ENCODE measurements at places on chromosomes 7 and 10. TPM values are rescaled to one million over a fixed set of nuclear protein-coding genes. Genes with fewer than 3 reads are reported as not detected.

WIPF3 gene
- 12.0 TPM for total RNA-seq

IL2RA gene
- total RNA-seq: not detected

NUTM2D gene
- total RNA-seq: 7.7 TPM

OPN4 gene
- total RNA-seq: 0.19 TPM

ELN gene
- total RNA-seq: 58.4 TPM

LRRC18 gene
- total RNA-seq: not detected

DNAJC12 gene
- 4.1 TPM for total RNA-seq

FANK1 gene
- total RNA-seq: 0.37 TPM
